SK-N-SH (cell line): ENCODE measurements at places on chromosomes 1 and 21.

DNA sequence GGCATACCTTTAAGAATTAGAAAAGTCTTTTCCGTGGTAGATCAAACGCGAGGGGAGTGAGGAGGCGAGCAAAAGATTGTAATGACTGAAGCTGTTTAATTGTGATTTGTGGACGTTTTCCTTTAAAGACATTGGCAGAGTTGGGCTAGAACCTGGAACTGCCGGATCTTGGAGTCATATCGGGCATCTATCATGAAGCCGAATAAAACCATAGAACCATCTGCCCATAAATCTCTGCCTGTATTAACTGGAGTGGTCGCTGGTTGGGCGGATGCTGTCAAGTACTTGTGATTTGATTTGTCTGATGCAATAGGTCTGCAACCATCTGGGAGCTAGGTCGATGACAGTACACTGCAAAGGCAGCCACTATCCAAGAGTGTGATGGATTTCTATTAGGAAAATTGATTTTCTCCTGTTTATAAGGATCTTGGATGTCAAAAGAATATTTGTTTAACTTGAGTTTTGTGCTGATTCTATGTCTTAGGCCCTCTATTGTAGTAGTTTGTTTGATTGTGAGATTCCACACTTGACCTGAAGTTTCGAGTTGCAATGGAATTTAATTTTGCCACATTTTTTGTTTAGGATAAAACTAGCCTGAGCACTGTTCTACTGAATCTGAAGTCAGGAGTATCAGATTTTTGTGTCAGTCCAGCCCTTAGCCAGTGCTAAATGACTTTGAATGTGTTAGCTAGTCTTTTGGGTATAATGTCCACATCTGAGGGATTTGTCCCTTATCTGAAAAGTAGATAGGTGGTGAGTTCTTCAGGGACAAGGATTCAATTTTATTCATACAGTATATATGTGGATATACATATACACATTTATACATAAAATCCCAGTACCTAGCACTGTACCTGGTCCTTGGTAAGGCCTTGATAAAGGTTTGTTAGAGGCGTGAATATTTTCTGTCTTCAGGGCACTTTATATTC is 1.2 kb downstream of the SARS1 start:
- H3K4me3 ChIP-seq = peak overlapping the region; percentile 89
- H3K27ac ChIP-seq = peak overlapping the region; percentile 89
- H3K36me3 ChIP-seq = no peaks in the 10 kb centered on the region
- DNase-seq = peak; percentile 69
- H3K27me3 ChIP-seq = no peaks in the 10 kb centered on the region

DNA sequence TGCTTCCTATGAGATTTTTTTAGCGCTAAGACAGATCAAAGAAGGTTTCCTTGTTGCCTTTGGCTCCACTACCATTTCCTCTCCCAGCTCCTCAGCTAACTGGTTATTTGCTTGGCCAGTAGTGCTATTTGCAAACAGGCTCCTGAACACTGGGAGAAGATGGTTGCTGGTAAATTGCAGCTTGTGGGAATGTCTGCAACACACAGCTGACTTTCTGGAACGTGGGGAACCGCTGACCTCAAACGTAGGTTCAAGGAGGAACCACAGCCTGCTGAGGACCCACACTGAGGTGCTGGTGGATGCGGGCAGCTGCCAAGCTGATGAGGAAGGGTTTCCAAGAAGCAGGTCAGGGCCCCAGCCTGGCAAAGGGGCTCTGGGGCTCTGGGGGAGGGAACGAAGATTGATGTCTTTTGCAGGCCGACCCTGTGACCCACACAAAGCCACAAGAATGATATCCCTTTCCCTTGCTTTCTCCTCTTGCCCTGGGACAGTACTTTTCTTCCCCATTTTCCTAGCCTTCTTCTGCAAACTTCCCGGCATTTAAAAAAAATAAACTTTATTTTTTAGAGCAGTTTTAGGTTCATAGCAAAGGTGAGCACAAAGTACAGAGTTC is 24.8 kb downstream of the GNG4 start:
- H3K36me3 ChIP-seq = no peaks in the 10 kb centered on the region
- DNase-seq = no peak
- H3K27me3 ChIP-seq = no peaks in the 10 kb centered on the region
- no peak overlapping the region for H3K4me3 ChIP-seq

- DNase-seq = no peak
- no peak overlapping the region for H3K27ac ChIP-seq
- H3K36me3 ChIP-seq = no peaks in the 10 kb centered on the region
- peaks cover 52% of the 10 kb centered on the region; the same call in 1 of the 2 replicates for H3K4me1 ChIP-seq
Measured at GRCh38 chr1:179805291-179806195, 62.5 kb downstream of the FAM163A start.

GRCh38 chr1:180252638-180253536 is 22.8 kb downstream of the LHX4 start:
- no peaks in the 10 kb centered on the region for H3K4me1 ChIP-seq
- H3K27me3 ChIP-seq = no peaks in the 10 kb centered on the region
- no peak overlapping the region for H3K4me3 ChIP-seq
- DNase-seq = peak; percentile 81
- H3K36me3 ChIP-seq = no peaks in the 10 kb centered on the region
- H3K27ac ChIP-seq = no peak overlapping the region

- no peaks in the 10 kb centered on the region for H3K4me1 ChIP-seq
- DNase-seq = no peak
- no peak overlapping the region for H3K4me3 ChIP-seq
- H3K27me3 ChIP-seq = no peaks in the 10 kb centered on the region
- no peak overlapping the region for H3K27ac ChIP-seq
Measured at GRCh38 chr1:3339856-3340255, 114.6 kb upstream of the ARHGEF16 start.

DNA sequence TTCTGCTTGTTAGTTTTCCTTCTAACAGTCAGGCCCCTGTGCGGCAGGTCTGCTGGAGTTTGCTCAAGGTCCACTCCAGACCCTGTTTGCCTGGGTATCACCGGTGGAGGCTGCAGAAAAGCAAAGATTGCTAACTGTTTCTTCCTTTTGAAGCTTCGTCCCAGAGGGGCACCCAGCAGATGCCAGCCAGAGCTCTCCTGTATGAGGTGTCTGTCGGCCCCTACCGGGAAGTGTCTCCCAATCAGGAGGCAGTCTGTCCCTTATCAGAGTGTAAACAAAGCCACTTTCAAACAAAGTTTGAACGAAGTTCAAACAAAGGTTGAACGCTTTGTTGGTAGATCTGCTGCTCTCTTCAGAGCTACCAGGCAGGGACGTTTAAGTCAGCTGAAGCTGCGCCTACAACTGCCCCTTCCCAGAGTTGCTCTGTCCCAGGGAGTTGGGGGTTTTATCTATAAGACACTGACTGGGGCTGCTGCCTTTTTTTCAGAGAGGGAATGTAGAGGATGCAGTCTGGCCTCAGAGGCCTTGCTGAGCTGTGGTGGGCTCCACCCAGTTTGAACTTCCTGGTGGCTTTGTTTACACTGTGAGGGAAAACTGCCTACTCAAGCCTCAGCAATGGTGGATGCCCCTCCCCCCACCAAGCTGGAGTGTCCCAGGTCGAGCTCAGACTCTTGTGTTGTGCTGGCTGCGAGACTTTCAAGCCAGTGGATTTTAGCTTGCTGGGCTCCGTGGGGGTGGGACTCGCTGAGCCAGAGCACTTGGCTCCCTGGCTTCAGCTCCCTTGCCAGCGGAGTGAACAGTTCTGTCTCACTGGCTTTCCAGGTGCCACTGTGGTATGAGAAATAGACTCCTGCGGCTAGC is 401.8 kb downstream of the SRGAP2C start:
- H3K4me1 ChIP-seq = no peaks in the 10 kb centered on the region; the same call in 1 of the 2 replicates
- H3K4me3 ChIP-seq = no peak overlapping the region
- no peaks in the 10 kb centered on the region for H3K27me3 ChIP-seq
- no peaks in the 10 kb centered on the region for H3K36me3 ChIP-seq
- no peak for DNase-seq
- no peak overlapping the region for H3K27ac ChIP-seq

GRCh38 chr1:15261155-15262002 is 14.4 kb downstream of the FHAD1 start:
- no peaks in the 10 kb centered on the region for H3K27me3 ChIP-seq
- no peak overlapping the region for H3K4me3 ChIP-seq
- no peaks in the 10 kb centered on the region for H3K4me1 ChIP-seq
- H3K27ac ChIP-seq = no peak overlapping the region
- no peak for DNase-seq

DNA sequence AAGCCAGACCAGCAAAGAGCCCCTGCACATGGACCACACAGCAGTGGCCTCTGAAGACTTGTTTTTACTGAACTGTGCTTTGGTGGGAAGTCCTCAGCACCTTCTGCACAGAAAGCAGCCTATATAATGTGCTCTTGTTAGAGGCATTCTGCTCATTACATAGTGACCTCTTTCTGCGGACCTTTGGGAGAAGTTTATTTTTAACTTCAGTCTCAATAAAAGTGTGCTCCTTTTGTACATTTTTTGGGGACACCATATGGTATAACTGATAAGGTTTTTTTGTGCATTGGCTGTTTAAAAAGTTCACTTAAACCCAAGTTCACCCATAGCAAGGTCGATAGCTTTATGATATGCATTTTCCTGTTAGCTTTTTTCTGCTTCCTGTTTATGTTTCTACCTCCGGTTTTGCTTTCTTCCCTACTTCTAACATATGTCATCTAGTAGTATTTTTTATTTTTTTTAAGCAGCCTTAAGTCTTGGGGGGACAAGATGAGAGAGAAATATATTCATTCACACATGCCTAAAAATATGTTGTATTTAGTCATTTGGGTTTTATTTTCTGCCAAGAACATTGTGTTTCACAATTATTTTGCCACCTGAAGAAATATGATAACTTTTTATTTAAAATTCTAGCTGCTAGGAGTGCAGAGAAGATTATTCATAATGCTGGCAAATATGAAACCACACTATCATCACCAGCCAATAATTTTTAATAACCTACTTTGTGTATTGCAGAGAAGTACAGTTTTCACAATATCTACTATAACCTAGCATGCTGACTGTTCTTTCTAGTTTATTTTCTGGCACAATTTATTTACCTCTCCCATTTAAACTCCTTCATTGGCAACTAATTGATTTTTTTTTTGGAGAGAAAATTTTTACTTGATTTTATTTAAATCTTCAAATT is 22.9 kb upstream of the SLC19A2 start:
- H3K27me3 ChIP-seq = no peaks in the 10 kb centered on the region
- no peak overlapping the region for H3K4me3 ChIP-seq
- H3K4me1 ChIP-seq = no peaks in the 10 kb centered on the region; the same call in 1 of the 2 replicates
- no peak overlapping the region for H3K27ac ChIP-seq
- H3K36me3 ChIP-seq = no peaks in the 10 kb centered on the region

DNA sequence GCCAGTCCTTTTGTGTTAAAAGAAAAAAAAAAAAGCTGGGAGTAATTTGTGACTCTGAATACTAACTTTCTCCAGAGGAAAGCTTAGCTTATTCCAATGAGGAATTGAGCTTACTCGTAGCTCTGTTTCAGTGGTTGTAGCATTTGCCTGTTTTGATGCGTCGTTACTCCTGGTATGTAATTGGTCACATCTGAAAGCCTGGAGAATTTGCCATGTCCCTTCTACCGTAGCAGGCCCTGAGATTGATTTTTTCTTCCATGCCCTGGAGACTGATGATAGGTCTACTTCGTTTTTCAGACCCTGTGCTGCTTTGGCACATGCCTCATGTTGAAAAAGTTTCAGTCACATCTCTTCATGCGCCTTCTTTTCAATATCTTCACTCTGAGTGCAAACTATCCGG is 1103.0 kb downstream of the PLA2G4A start:
- no peak overlapping the region for H3K27ac ChIP-seq
- H3K36me3 ChIP-seq = no peaks in the 10 kb centered on the region
- DNase-seq = no peak

GRCh38 chr1:167935216-167936067 is 1.0 kb upstream of the DCAF6 start:
- H3K4me1 ChIP-seq = peaks cover 27% of the 10 kb centered on the region
- DNase-seq = peak; percentile 24
- no peaks in the 10 kb centered on the region for H3K27me3 ChIP-seq

DNA sequence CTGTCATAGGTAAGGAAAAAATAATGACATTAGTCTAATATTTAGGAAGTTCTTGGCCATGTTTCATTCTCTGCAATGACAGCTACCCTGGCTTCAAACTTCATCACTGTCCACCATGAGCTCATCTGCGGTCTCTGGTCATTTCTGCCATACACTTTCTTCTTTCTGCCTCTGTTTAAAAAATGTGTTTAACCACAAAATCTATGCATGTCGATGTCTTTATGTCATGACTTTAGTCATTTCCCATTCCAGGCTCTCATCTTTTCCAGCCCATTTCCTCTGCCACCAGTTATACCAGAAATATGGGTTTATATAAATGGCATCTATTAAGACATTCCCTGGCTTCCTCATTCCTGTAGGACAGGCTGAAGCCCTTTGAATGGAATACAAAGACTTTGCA is 68.5 kb upstream of the DUSP10 start:
- peaks cover 13% of the 10 kb centered on the region for H3K4me1 ChIP-seq
- H3K27ac ChIP-seq = no peak overlapping the region
- DNase-seq = no peak
- H3K36me3 ChIP-seq = no peaks in the 10 kb centered on the region

DNA sequence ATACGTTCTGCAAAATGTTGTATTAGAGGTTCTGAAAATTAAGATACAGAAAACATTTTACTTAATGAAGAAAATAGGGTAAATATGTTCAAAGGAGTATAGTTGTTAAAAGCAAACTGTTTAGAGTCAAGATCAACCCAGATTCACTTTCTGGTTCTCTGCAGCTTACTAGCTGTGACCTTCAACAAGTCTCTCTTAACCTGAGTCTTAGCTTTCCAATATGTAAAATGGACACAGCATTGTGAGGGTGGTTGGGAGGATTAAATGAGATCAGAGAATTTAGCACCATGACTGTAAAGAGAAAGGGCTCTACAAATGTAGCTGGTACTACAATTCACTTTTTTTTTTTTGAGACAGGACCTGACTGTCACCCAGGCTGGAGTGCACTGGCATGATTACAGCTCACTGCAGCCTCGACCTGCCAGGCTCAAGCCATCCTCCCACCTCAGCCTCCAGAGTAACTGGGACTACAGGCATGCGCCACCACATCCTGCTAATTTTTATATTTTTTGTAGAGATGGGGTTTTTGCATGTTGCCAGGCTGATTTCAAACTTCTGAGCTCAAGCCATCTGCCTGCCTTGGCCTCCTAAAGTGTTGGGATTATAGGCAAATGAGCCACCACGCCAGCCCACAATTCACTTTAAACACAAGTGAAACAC is 43.9 kb downstream of the ATP1A1 start:
- no peak overlapping the region for H3K4me3 ChIP-seq
- H3K36me3 ChIP-seq = no peaks in the 10 kb centered on the region
- H3K27me3 ChIP-seq = no peaks in the 10 kb centered on the region
- peaks cover 8% of the 10 kb centered on the region; the same call in 1 of the 2 replicates for H3K4me1 ChIP-seq

GRCh38 chr21:16741141-16741665 is 771.6 kb upstream of the CXADR start:
- H3K36me3 ChIP-seq = no peaks in the 10 kb centered on the region
- H3K27me3 ChIP-seq = no peaks in the 10 kb centered on the region
- DNase-seq = peak; percentile 9

GRCh38 chr1:33111965-33112364 is 31.0 kb downstream of the AZIN2 start:
- DNase-seq = peak; percentile 18
- H3K4me3 ChIP-seq = no peak overlapping the region
- H3K4me1 ChIP-seq = no peaks in the 10 kb centered on the region
- peaks cover 13% of the 10 kb centered on the region for H3K36me3 ChIP-seq
- H3K27ac ChIP-seq = no peak overlapping the region
- no peaks in the 10 kb centered on the region for H3K27me3 ChIP-seq

- no peak overlapping the region for H3K4me3 ChIP-seq
- H3K27ac ChIP-seq = no peak overlapping the region
- no peaks in the 10 kb centered on the region for H3K27me3 ChIP-seq
- no peaks in the 10 kb centered on the region for H3K4me1 ChIP-seq
- H3K36me3 ChIP-seq = no peaks in the 10 kb centered on the region
- DNase-seq = no peak
Measured at GRCh38 chr1:80818211-80818610, 982.5 kb upstream of the ADGRL2 start.

GRCh38 chr1:244163861-244164510 is 112.9 kb downstream of the ZBTB18 start:
- peak overlapping the region; percentile 91 for H3K27ac ChIP-seq
- H3K36me3 ChIP-seq = no peaks in the 10 kb centered on the region
- DNase-seq = no peak
- no peaks in the 10 kb centered on the region for H3K27me3 ChIP-seq
